ENCODE measurements at places on chromosomes 5 and 9.

DNA sequence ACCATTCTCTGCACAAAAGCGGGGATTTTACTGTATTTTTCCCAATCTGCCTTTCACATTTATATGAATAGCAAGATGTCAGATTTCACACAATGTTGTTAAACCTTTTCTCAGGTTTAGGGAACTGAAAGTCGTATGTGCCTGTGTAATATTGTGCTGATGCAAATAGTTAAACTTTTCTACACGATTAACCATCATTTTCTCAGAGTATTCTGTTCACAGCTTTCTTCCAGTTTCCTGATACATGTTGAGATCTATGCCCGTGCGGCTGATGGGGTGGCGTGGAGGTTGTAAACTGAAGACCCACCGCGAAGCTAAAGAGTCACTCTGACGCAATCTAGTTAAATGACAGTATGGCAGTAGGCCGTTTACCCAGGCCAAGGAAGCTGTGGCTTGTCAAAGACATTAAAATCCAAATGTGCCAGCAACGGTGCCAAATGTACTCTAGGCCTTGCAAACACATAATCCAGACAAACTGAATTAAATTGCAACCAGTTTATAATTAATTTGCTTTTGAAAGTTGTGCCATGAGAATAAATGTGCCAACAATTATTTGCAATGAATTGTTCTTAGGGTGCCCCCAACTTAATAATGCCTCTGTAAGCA, 145.7 kb downstream of the EBF1 start:
- no peak for DNase-seq

DNA sequence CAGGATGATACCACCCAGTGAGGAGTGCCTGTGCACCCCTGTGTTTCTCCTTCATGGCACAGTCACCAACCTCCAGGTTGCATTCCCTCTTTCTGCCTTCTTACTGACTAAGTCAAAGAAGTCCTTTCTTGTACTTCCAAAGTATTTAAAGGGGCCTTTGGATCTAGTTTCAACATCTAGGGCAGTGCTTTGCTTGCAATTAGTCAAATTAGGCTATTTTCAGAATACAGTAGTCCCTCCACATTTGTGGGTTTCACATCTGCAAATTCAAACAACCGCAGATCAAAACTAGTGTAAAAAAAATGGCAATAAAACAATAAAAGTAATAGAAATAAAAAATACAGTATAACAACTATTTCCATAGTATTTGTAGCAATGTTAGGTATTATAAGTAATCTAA, 333.9 kb upstream of the SEMA6A start:
- no peak for DNase-seq

- DNase-seq: no peak
Measured at GRCh38 chr5:127506616-127507015, 10.8 kb upstream of the PRRC1 start.

DNA sequence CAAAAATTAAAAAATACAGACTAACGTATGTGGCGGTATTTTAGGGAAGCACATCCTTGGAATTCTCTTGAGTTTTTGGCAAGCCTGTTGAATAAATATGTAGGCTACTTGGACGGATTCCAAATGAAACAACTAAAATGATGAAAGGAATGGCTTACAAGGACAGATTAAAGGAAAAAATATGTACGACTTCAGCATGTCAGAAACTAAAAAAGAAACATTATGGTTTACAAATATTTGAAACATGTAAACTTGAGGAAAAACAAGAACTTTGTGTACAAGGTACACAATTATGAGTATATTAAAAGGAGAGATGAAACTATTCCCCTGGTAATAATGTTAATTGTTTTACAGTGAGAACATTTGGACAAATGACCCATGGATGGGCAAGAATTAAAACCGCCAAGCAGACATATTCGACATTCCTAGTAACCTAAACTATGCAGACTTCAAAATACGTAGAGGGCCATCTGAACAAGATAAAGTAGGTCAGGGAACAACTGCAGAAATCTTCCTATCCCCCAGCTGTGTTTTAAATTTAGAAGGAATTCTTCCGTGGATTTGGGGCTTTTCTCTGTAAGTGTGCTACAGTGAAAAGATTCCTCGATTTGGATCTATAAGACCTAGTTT, 12.5 kb downstream of the EDIL3 start:
- DNase-seq: no peak

DNA sequence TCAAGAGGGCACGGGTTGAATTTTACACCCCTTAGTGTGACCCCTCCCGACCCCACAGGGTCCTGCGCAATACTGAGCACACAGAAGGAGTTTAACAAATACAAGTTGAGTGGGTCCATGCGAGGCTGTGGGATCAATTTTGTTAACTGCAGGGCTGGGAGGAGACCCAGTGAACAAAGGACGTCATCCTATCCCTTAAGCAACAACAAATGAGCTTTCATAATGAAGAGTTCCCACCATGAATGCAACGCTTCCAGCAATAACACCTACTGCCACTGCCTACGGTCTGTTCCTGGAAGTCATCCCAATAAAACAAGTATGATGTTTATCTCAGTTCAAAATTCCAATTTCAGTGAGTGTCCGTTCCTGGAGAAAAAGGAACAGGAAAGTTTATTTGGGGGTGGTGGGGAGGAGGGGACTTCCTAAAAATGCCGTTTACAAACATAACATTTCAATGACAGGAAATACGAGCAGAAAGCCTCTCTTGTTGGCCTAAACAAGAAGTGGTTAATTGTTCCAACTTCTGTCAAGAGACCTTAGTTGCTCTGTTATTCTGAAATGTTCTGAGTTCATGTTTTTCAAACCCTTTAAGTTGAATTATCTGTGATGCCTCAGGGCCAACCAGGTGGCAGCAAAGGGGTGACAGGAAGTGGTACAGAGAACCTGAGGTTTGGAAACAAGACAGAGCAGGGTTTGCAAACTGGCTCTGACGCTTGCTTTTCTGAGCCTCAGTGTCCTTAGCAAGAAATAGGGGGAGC, 65.8 kb upstream of the PLPP6 start:
- DNase-seq: peak; percentile 27

DNA sequence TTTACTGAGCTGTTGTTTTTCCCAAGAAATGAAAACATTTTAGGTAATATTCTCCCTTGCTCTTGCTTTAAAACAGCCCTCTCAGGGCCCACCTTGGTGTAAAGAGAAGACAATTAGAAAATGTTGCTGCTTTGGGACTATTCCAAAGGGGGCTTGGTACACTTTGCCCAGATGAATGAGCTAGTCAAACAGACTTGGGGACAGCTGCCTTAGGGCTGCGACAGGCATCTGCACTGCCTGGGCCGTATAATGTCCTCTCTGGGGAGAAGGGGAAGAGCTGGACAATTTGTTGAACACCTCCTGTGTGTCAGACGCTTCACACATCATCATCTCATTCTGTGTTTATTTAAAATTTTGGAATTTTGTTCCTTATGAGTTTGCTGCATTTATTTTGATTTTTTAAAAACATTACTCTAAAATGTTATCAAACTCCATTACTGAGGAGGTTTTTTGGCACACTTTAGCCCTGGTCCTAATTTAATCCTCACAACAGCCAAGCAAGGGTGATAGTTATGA, 28.8 kb downstream of the C5orf58 start:
- DNase-seq: no peak

DNA sequence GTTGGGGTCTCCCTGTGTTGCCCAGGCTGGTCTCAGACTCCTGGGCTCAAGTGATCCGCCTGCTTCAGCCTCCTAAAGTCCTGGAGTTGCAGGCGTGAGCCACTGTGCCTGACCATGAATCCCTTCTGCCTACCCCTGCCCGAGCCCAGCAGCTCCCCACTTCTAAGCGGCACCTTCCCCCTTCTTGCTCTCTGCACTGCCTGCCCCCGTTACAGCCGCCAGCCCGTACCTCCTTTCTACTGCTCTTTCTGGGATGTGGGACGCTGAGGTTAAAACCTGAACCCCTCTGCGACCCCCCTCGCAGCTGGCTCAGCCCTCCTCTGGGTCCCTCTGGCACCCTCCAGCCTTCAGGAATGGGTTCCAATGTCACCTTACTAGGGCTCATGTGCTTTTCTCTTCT, 249.6 kb downstream of the PBX3 start:
- no peak for DNase-seq

GRCh38 chr9:108049026-108049607, 559.5 kb upstream of the KLF4 start:
- DNase-seq: no peak

- no peak for DNase-seq
Measured at GRCh38 chr5:3957658-3958057, 362.0 kb downstream of the IRX1 start.

GRCh38 chr5:115543365-115544042, 1.1 kb downstream of the FEM1C start:
- no peak for DNase-seq

DNA sequence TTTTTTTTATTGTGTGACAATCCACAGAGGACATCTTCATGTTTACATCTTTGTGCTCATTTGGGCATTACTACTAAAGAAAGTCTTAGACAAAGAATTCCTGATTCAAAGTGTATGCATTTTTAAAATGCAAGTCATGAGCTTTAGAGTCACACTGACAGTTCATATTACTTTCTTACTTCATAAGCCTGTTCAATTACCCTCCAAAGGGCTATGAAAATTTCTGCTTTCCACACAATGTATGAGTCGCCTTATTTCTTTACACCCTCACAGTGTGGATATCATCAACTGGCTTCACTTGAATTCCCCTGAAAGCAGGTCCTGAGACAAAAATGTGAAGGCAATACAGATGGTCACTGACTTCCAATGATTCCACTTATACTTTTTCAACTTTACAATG, 280.4 kb upstream of the PTGER4 start:
- DNase-seq: no peak

GRCh38 chr5:169029661-169030274, 271.2 kb downstream of the SLIT3 start:
- DNase-seq: no peak

DNA sequence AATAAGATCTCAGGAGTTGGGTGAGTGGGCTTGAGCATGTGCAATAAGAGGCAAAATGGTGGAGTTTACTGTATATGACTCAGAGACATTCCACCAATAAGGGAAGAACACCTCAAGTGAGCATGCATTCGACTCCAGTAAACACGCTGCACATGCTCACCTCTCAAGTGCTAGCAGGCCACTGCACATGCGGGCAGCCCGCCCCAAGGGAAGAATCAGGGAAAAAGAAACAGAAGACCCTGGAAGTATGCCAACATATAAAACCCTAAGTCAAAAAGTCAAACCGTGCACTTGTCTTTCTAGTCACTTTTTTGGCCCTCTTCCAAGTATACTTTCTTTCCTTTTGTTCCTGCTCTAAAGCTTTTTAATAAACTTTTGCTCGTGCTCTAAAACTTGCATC, 245.3 kb upstream of the RASA1 start:
- no peak for DNase-seq

DNA sequence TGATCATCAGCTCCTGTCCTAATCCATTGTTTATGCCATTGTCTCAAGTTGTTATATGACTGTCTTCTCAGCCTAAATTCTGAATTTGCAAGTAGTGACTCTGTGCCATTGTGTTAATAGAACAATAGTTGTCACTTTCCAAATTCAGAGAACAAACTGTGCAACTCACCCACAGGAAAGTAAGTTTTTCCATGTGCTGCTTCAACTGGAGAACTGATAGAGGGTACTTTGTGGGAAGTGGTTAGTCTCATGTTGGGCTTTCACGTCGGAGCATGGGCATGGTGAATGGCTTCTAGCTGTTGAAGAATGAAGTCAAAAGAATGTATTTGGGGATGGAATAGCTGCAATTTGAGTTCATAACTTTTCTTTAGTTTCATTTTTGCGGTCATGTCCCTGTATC, 146.0 kb downstream of the CD180 start:
- no peak for DNase-seq

Measured in activated T-cell treated with anti-CD3 and anti-CD28 coated beads, Interleukin-2, amount 50 U/mL, for 4 hours (primary cell).